NCI-H1694 treated with DMSO at 0.1 percent for 48 hours (cell line): ENCODE measurements at places on chromosomes 3 and 15.

DNA sequence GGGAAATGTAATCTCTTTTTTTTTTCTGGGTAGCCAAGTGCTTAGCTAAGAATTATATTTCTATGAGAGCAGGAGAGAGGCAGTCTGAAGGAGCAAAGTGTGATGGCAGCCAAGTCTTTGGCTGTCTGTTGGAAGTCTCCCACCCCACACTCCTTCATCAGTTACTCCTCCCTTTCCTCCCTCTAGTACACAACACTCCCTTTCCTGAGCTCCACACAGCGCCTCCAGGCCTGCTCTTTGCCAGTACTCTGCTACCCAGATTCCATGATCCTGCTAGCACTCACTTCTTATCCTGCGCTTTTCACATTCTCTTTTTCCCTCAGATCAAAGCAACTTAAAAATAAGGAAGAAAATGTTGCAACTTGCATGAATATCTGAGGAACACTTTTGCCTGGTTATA is 37.4 kb upstream of the SNRK start:
- no peak for DNase-seq

GRCh38 chr15:35545316-35545823 is 595 bp downstream of the DPH6 start:
- DNase-seq, result no peak

- DNase-seq, result no peak
Observed at GRCh38 chr3:141354517-141354916, 13.8 kb upstream of the ZBTB38 start.

GRCh38 chr3:32143849-32144757 is 37.7 kb downstream of the GPD1L start:
- DNase-seq, result peak; percentile 43

DNA sequence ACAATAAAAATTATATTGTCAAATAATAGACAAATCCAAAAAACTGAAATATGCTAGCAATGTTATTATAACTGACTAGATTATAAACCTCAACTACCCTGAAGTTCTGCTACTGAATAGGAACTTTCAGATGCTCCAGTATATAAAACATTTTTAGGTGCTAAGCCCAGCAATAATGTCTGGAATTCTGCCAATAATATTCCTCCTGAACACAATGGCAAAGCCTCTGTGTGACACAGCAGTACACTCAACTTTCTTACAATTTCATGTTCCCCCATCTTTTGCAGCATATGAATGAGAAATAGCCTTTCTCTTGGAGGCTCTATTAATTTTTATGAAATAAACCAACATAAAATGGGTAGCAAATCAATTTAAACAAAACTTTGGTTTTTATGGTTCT is 29.5 kb downstream of the ATOSA start:
- DNase-seq, result no peak

DNA sequence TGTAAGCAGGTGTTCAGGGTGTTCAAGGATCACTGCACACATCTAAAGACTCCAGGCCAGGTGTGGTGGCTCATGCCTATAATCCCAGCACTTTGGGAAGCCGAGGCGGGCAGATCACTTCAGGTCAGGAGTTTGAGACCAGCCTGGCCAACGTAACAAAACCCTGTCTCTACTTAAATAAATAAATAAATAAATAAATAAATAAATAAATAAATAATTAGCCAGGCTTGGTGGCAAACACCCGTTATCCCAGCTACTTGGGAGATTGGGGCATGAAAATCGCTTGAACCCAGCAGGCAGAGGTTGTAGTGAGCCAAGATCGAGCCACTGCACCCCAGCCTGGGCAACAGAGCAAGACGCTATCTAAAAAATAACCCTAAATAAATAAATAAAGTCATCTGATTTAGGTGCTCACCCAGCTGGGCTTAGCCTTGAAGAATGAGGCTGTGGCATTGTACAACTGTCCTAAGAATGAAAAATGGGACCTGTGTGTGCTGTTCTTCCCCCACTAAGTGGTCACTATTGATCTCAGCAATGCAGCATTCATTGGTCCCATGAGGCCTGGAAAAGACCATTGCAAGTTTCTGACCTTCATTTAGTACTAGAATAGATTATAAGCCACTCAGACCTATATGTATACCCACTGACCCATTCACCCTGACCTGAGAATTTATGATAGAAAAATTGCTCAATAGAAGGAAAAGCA is 82.8 kb upstream of the ABHD17C start:
- DNase-seq, result no peak

GRCh38 chr3:100954199-100954935 is 38.9 kb downstream of the ABI3BP start:
- no peak for DNase-seq

DNA sequence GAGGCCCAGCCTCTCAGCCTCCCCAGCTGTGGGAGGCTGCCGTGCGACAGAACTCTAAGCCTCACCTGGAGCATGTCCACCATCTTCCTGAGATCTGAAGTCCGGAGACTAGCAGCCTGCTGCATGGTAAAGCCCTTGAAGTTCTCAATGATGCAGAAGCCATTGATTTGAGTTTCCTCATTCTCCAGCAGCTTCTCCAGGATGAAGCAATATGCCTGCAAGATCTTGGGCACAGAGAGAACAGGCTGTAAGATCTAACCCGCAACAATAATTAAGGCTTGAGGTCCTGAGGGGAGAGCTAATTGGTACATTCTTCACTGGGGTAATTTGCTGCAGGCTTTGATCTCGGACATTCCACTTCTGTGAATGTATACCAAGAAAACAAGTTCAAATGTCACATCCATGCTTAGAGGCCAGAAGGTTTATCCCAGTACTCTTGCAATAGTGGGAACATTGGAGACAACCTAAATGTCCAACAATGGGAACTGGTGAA is 9.7 kb downstream of the RLBP1 start:
- DNase-seq, result no peak

- no peak for DNase-seq
Observed at GRCh38 chr15:25095179-25095578, 140.4 kb downstream of the SNRPN start.

DNA sequence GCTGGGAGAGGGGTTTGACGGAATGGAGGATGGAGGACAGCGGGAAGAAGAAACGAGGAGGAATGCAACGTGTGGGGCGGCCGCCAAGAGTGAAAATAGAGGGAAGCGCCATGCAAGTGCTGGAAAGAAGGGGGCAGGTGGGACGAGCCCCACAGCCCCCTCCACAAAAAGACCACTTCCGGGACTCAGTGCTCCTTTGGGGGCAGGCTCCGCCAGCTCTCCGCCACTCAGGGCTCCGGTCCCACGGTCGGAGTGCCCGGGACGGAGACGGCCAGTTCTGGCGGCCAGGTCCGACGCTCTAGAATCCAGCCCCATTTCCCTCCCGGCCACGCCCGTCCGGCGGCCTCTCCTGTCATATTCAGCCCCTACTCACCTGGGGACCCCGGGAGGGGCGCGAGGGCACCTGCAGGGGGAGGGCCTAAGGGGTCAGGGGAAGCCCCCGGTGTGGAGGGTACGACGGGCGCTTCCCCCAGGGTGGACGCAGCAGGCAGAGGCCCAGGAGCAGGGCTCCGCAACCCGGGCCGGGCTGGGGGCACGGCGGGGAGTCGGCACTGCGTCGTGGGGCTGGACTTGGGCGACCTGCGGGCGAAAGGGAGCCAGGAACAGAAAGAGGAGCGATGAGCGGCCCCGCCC is 25.5 kb upstream of the CSPG4 start:
- no peak for DNase-seq

GRCh38 chr3:48595526-48596121 is 495 bp upstream of the COL7A1 start:
- no peak for DNase-seq

DNA sequence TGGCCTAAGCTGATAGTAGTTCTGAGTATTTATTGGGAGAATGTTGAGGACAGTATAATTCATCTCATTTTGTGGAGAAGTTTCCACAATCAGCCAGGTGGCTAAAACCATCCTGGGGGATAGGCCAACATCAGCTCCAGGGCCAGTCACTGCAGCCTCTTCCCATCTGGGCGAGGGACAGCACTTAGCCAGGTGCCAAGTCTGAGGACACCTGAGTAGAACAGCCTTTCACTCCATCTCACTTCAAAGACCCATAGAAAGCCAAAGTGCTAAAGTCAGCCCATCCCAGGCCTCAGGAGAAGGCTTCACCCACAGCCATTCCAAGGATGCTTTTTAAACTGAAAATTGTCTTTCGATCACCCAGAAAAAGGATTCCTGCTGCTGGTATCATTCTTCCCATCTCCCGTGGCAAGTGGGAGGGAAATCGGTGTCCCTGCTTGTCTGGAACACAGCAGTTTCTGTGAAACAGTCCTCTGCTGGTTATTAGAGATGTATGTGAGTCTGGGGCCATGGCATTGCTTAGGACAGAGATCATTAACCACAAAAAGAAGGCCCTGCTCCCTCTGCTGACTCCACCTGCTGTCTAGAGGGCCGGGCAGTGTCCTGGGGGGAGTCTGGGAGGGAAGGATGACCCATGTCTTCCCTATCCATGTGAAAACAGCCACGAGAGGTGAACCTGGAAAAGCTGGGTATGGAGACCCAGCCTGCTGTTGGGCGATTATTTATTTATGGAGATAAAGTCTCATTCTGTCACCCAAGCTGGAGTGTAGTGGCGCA is 9.6 kb downstream of the CALML4 start:
- DNase-seq, result no peak

DNA sequence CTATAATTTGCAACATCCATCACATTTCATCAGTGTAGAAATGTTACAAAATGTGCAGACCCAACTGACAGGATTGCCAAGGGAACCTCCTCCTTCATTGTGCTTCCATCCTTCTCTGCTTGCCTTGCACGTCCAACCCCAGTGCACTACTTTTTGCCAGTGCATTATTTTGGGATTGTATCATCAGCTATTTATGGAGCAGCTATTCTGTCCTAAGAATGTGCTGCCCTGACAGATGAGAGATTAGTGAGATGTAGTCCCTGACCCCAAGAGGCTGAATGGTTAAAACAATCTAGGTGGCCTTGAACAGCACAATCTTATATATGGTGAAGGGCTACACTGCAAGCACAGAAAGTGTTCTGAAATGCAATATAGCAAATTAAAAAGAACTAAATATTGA is 935.8 kb downstream of the IGSF11 start:
- DNase-seq, result no peak

GRCh38 chr3:70820397-70820796 is 508.0 kb upstream of the MDFIC2 start:
- DNase-seq, result no peak

DNA sequence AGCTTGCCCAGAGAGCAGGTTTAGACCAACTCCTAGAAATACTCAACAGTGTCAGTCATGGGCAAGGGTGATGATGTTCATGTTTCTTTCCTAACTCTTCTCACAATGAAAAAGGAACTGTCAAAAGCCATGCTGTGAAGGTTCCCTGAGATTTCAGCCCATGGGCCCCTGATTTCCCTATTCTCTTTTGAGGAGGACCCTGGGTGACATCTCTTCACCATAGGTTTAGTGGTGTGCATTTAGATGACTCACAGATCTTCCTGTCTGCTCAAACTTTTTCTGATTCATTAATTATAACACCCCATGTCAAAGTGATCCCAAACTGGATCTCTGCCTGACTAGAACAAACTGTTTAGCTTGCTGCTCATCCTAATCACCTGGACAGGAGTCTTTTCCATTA is 108.0 kb downstream of the BBX start:
- DNase-seq, result no peak

- DNase-seq, result no peak
Observed at GRCh38 chr3:133477487-133477886, 77.6 kb downstream of the BFSP2 start.

DNA sequence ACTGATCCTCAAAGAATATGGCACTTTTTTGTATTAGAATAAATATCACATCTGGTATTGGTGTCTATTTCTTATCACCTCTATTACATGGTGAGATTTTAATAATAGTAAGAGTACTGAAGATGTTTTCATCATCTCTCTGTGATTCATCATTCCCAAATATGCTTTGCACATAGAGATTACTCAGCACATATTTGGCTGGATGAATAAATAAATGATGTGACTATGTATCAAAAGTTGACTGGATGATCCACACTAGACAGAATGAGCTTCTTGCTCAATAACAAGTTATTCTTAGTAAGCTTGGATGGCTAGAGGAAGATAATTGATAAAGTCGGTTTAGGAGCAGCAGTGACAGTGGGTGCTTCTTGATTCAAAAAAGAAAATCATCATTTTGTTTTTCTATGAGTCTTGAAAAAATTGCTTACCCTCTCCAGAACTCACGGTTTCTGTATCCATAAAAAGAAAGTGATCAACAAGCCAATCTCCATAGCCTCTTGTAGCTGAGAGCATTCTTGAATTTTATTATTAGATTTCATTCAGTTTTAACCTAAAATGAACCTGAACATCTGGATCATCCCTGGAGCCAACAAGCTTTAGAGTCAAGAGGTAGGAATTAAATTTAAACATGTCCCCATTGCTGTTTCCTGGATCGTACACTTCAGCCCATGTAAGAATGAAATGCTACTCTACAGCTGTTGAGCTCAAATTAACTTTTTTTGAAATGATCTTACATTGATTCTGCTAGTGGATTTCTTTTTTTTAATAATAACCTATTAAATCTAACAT is 104.8 kb upstream of the OSTN start:
- no peak for DNase-seq

- no peak for DNase-seq
Observed at GRCh38 chr15:87827131-87827530, 429.4 kb downstream of the NTRK3 start.

- no peak for DNase-seq
Observed at GRCh38 chr15:66963710-66964109, 101.7 kb upstream of the SMAD3 start.
